HuH-7.5 (cell line): ENCODE measurements at places on chromosomes 7 and 10.

GRCh38 chr10:71379118-71379766 is 17.5 kb upstream of the CDH23 start:
- no peak for DNase-seq

DNA sequence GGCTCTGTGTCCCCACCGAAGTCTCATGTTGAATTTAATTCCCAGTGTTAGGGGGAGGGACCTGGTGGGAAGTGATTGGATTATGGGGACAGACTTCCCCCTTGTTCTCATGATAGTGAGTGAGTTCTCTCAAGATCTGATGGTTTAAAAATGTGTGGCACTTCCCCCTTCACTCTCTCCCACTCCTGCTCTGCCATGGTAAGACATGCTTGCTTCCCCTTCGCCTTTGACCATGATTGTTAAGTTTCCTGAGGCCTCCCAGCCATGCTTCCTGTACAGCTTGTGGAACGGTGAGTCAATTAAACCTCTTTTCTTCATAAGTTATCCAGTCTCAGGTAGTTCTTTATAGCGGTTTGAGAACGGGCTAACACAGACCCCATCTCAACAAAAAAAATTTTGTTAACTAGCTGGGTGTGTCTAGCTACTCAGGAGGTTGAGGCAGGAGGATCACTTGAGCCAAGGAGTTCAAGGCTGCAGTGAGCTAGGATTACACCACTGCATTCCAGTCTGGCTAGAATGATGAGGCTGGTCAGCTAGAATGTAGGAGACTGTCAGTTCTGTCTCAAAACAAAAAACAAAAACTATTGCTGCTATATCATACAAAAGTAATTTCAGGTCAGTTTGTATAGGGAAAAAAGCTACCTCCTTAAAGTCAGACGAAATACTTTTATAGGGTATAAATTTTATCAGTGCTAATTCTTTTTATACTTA is 57.7 kb downstream of the ATAD1 start:
- no peak for DNase-seq

GRCh38 chr10:128274938-128275337 is 148.7 kb upstream of the MKI67 start:
- no peak for DNase-seq

- no peak for DNase-seq
Observed at GRCh38 chr10:86091216-86091615, 275.4 kb downstream of the GRID1 start.

DNA sequence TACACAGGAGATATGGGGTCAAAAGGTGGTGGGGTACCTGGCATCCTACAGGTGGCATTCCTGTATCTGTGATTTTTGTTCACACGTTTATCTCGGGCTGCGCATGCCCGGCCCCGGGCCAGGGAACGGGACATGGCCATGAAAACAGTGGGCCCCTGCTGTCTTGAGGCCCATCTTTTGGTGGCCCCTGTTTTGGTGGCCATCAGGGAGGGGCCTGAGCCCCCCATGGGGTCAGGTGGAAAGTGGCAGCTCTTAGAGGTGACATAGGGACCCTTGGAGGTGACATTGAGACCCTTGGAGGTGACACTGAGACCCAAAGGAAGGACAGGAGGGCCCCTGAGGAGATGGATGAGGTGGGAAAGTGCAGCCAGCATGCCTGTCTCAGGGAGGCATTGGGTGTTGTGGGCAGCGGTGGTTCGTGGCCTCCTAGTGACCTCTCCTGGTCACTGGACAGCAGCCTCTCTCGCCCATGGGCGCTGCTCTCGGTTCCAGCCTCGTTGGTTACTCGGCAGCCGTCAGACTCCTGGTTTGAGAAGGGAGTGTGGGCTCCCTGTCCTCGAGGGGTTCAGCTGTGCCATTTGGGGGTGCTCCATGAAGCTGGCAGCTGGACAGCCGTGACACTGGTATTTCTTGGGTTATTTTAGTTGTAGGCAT is 39.9 kb downstream of the INPP5A start:
- DNase-seq, result no peak

DNA sequence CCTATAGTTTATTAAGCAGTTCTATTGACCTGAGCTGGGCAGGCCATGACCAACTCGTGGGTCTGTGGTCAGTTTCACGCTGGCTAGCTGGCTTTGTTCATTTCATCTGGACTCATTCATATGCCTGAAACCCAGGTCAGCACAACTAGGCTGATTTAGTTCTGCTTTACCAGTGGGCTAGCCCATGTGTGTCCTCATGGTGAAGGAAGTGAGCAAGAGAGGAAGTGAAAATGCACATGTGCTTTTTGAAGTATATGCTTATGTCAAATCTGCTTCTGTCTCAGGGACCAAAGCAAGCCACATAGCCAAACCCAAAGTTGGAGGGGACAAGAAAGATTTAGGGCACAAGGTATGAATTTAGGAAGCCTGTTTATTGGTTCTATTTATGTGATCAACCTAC is 154.5 kb downstream of the RNF133 start:
- no peak for DNase-seq

- DNase-seq, result no peak
Observed at GRCh38 chr10:22816298-22816653, 101.9 kb upstream of the PIP4K2A start.

DNA sequence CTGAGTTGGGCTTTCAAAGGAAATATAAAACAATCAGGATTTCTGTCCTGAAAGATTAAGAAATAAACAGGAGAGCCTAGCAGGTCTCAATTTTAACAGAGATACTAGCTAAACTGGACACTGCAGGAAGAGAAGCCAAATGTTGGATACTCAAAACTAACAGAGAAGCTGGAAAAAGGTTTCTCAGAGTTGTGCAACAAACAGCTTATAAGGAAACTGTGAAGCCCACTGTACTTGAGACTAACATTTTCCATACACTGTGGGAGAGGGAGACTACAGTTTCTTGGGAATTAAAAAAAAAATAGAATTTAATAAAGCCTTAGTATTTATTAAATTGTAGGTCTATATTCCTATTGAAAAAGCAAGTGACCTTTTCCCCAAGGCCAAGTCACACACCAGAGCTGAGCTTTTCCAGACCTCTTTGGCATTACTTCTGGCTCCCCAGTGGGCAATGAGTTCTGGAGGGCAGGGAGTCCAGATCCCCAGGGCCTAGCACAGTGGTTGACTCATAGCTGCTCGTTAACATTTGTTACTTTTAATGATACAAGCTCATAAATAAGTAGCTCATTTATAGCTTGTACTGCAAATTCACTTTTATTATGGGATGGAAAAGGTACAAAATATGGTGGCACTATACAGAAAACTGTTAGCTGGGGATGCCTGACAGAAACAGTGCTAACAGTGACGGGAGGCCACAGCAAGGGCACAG is 68.3 kb downstream of the MINDY3 start:
- DNase-seq, result no peak

GRCh38 chr7:151694828-151695580 is 175.3 kb upstream of the RHEB start:
- DNase-seq, result no peak

GRCh38 chr10:97482381-97482780 is 15.8 kb downstream of the MMS19 start:
- no peak for DNase-seq

DNA sequence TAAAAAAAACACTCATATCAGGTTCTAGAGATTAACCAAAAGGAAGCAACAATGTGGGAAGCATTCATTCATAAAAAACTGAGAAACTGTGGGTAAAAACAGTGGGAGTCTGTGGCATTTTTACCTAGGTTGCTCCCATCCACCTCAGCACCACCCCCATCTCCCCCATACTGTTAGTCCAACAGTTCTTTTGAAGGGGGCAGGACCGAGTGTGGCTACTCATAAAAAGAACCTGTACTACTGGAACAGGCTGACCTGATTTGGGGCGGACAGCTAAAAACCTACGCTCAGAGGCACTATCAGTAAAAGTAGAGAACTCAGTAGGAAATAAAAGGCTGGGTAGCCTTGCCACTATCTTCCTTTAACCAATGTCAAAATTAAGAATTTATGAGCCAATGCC is 84.5 kb downstream of the DPY19L1 start:
- no peak for DNase-seq

- no peak for DNase-seq
Observed at GRCh38 chr7:2171855-2172254, 60.9 kb downstream of the MAD1L1 start.

- peak; percentile 13 for DNase-seq
Observed at GRCh38 chr10:111598433-111599059, 521.7 kb downstream of the ADRA2A start.

GRCh38 chr10:117677239-117677638 is 134.7 kb downstream of the EMX2 start:
- no peak for DNase-seq

- no peak for DNase-seq
Observed at GRCh38 chr10:129275886-129276285, 191.2 kb upstream of the MGMT start.

- DNase-seq, result no peak
Observed at GRCh38 chr7:117728890-117729624, 144.2 kb downstream of the CTTNBP2 start.

DNA sequence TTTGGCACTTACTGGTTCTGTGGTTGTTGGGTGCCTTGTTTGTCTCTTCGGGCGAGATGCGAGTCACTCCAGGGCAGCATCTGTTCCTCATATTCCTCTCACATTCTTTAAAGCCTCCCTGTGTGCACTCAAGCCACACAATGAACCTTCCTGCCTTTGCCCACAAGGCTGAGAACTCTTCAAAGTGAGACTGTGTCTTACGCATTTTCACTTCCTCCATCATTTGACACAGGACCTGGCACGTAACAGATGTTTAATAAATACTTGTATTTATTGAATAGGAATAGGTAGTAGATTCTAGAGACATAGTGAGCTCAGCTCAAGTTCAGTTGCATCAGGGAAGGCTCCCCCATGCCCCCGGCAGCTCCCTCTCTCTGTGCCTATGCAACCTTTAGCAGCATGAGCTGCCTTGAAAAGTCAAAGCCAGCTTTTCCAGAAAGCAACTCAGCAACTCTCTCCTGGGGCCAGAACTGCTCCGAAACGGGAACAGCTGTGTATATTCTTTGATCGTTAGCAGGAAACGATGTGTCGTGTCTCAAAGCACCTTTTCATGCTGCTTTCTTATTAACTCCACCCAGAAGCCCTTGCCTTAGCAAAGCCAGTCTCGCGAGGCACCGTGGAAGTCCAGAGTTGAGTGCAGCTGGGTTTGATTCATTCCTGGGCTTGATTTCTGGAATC is 97.5 kb downstream of the PFKFB3 start:
- DNase-seq, result no peak

GRCh38 chr10:87534173-87534858 is 29.6 kb downstream of the MINPP1 start:
- DNase-seq, result no peak

- no peak for DNase-seq
Observed at GRCh38 chr10:4652111-4653010, 173.6 kb upstream of the AKR1E2 start.

DNA sequence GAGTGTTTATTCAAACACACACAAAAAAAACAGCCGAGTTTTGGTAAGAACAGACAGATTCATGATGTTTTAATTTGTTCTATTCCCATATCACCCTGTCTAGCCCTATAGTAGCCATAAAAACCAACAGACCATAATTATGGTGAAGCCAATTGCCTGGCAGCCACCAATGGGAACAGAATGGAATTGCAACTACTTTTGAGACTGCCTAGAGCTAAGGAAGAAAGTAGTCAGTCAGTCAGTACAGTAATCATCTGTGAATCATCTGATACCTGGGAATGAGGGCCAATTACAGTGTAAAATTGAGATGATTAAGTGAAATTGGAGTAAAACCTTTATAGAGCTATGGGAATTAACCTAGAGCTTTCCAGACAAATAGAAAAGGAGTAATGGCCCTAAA is 952.7 kb upstream of the KCND2 start:
- no peak for DNase-seq

DNA sequence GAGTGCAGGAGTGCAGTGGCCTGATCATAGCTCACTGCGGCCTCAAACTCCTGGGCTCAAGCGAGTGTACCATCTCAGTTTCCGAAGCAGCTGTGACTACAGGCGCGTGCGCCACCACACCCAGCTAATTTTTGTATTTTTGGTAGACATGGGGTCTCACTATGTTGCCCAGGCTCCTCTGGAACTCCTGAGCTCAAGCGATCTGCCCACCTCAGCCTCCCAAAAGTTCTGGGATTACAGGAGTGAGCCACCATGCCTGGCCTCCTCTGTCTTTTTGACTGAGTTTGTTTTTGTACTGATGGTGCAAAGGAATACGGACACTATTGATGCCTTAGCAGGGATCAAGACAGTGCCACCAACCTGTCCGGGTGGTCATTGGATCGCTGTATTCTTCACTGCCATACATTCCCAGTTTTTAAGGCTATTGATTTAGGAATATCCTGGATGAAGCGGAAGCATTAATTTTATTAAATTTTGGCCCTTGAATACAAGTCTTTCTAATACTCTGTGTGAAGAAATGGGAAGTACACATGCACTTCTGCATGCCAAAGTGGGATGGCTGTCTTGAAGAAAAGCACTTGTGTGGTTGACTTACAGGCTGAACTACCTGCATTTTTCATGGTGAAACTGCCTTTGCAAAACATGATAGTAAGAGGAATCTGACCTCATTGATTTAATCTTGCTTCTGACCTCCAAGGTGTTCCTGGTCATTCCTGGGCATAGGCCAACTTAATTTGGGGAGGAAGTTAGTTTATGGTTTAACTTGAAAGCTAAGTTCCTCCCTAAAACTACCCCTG is 2.1 kb upstream of the CUL2 start:
- no peak for DNase-seq

GRCh38 chr7:42790196-42790595 is 121.7 kb downstream of the C7orf25 start:
- no peak for DNase-seq

GRCh38 chr7:102251531-102252365 is 34.9 kb upstream of the SH2B2 start:
- DNase-seq, result no peak

GRCh38 chr7:27175626-27176523 is 1.8 kb upstream of the HOXA10 start:
- DNase-seq, result no peak

- no peak for DNase-seq
Observed at GRCh38 chr7:17144322-17144721, 154.1 kb upstream of the AHR start.

DNA sequence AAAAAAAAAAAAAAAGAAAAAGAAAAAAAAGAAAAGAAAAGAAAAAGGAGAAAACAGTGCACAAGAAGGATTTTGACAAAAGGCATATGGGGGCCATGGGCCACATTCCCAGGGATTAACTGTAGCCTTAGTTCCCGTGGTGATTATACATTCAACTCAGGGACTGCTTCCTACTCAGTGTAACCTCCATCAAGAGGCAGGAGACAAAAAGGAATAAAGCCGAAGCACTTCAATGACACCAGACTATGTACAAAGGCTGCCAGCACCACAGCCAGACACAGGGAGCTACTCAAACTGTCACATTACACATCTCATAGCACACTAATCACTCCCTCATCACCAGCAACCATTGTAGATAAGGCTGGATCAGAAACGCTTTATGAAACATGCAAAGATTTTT is 5.1 kb upstream of the PMPCB start:
- no peak for DNase-seq

GRCh38 chr7:105020926-105021325 is 6.9 kb downstream of the KMT2E start:
- DNase-seq, result no peak
